Activated T-helper 9 cell treated with anti-CD3 and anti-CD28 coated beads, Interleukin-2, amount 50 U/mL, for 16 hours (primary cell): ENCODE measurements at places on chromosomes 2 and 18.

DNA sequence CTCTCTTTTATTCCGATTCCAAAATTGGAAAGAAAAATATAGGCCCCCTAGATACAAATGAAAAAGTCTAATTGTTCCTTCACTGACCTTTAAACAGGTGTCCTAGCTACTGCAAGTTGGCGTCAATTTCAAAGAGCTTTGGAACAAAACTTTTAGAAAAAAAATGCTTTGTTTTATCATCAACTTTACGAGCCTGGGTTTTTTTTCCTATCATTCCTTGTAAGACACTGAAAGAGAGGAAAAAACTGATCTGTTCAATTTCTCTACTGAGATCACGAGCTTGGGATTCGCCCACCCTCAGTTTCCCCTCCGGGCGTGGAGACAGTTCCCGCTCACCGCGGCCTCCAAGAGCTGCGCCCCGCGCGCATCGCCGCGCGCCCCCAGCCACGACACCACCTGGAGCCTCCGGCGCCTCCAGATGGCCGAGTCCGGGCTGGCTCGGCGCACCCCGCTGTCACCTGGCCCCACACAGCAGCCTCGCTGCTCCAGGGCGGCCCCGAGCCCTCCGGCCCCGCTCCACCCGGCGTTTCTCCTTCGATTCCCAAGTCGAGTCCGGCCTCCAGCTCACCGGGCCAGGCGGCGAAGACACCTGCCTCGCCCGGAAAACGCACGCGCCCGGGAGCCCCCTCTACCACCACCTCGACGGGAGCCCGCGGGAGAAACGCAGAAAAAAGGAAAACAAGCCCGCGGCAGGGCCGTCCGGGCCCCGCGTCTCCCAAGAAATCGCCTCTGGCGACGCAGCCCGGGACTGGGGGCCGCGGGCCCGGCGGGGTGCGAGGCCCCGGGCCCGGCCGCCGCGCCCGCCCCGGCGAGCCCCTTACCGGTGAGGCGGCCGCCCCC is 656 bp downstream of the TBC1D8 start:
- DNase-seq = no peak

DNA sequence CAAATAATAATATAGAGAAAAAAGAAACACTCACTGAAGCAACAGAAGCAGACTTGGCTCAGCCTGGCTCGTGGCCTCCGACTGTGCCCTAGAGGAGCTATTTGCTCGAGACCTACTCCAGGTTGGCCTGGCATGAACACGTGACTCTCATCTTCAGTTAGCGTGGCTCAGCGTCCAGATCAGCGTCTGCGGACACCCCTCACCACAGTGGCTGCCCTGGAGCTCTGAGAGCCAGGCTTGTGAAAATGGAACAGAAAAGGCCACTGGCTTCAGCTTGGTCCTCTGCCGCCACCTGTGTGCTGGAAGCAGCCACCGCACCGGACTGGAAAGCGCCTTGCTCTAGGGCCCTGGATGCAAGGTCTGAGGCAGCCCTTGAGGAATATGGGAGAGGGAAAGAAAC is 1184.0 kb upstream of the GYPC start:
- DNase-seq = no peak

DNA sequence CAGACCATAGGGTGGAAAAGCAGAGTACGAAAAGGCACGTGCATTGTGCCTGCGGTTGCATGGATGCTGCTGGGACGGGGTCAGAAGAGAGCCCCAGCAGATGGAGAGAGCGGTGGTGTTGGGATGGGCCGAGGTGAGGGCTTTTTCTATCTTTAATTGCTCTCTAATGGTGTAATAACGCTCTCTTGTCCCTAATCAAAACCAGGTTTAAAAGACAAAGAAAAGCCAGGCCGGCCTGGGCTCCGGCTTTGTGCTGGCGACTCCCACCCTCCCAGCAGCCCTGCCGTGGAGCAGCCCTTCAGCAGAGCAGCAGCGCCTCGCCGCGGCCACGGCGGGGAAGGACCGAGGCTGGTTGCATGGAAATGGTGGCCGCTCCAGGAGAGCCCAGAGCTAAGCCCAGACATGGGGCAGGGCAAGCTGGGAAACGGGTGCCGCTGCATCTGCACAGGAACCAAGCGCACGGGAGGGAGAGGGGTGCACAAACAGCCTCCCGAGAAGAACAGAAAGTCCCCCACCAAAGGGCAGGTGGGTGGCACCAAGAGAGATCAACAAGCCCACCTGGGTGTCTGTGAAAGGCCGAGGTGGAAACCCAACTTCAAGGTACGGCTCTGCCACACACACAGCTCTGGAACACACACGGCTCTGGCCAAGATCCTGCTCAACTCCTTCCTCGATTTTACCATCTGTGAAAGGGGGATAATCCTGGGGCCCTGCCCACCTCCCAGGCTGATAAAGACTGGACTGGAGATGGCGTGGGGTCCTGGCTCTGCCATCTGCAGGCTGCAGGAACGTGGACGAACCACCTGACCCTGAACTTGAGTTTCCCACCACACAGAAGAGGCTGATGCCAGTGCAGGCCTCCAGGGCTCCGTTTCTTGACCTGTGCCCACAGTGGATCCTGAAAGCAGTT is 15.0 kb downstream of the HS1BP3 start:
- no peak for DNase-seq

- DNase-seq = peak; percentile 43
Measured at GRCh38 chr2:30235859-30236535, 4.7 kb downstream of the LBH start.

GRCh38 chr2:207497596-207497995 is 32.2 kb upstream of the CREB1 start:
- no peak for DNase-seq

DNA sequence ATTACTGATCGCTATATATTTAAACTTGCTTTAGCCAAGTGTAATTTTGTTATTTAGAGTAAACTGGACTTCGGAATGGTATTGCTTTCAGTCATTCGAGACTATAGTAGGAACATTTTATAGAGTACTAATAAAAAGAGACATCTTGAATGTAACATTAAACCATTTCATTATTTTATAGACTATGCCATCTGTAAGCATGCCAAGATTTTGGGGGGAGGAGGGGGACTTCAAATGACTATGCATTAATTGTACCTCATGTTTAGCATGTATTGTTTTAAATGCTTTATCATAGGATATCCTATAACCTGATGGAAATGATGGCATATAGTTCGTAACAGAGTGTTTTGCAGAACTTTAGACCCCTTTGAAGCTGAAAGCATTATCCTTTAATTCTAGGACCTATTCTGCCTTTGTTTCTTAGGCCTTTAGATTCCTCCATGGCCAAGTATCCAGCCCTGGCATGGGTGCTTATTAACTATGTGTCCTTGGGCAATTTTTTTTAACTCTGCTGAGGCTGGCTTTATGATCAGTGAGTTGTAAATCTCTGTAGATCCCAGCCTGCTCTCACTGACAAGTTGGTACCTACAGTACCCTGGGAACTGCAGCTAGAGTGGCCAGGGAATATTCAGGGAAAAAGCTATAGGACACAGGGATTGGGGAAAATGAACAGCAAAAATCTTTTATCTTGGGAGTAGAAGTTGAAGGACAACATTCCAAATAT is 93.4 kb downstream of the PARD3B start:
- no peak for DNase-seq

DNA sequence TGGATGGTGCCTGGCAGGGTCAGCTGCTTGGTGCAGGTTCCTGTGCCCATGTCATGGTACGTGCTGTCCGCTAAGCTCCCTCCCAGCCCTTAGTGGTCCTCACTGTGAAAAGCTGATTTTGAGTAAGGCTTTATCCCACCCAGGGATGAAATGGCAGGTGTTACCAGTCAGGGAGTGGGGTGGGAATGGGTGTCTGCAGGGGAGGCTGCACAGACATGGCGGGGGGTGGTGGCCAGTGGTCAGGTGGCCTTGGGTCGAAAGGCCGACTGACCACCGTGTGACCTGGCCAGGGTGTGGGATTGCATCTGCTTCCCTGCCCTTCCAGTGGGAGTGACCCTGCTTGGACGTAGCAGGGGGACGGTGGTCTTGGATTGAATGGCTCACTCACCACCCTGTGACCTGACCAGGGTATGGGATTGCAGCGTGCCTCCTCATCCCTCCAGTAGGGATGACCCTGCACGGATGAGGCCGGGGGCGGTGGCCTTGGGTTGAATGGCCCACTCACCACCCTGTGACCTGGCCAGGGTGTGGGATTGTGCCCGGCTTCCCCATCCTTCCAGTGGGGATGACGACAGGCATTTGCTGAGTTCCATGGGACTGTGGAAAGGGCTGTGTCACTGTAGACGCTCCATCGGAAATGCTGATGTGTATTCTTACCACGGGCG is 29.8 kb downstream of the AGAP1 start:
- no peak for DNase-seq

- no peak for DNase-seq
Measured at GRCh38 chr2:232439758-232440135, 16.2 kb upstream of the ALPI start.

- no peak for DNase-seq
Measured at GRCh38 chr18:64639536-64639935, 490.6 kb upstream of the LINC00305 start.

- DNase-seq = no peak
Measured at GRCh38 chr2:192119536-192119935, 75.2 kb downstream of the TMEFF2 start.

DNA sequence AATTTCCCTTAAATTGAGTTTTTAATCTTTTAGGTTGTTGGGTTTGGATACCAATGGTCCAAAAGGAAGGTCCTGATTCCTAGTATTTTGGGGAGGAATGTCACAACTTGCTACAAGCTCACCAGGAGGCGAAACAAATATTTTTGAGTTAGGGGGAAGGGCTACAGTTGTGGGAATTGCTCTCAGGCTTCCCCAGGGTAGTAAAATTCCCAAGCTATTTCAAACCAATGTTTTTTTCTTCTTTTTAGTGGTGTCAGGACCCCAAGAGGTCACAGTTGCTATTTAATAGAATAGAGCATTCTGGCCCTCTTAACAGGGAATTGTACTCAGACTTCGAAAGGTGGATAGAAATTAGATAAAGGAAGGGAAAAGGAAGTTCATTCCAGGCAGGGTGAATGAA is 68.5 kb upstream of the ST3GAL5 start:
- DNase-seq = no peak

DNA sequence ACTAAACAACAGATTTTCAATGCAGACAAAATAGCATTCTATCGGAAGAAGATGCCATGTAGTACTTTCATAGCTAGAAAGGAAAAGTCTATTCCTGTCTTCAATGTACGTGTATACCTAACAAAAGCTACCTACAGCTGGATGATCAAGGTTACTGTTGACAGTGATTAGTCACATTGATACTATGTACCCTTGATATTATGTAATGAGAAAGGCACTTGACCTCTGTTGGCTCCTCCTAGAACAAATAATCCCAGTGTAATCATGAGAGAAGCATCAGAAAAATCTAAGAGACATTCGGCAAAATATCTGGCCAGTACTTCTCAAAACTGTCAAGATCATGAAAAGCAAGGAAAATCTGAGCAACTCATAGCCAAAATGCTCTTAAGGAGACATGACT is 44.4 kb upstream of the LRRTM4 start:
- DNase-seq = no peak

- no peak for DNase-seq
Measured at GRCh38 chr2:170204298-170204951, 26.5 kb downstream of the MYO3B start.

GRCh38 chr18:45059695-45060094 is 379.0 kb downstream of the SETBP1 start:
- DNase-seq = no peak

GRCh38 chr18:11149441-11150270 is at the start of gene PIEZO2:
Gene PIEZO2 (minus strand): TSS chr18:11149569. CDS start chr18:11148588, 981 bp downstream.
- no peak for DNase-seq

DNA sequence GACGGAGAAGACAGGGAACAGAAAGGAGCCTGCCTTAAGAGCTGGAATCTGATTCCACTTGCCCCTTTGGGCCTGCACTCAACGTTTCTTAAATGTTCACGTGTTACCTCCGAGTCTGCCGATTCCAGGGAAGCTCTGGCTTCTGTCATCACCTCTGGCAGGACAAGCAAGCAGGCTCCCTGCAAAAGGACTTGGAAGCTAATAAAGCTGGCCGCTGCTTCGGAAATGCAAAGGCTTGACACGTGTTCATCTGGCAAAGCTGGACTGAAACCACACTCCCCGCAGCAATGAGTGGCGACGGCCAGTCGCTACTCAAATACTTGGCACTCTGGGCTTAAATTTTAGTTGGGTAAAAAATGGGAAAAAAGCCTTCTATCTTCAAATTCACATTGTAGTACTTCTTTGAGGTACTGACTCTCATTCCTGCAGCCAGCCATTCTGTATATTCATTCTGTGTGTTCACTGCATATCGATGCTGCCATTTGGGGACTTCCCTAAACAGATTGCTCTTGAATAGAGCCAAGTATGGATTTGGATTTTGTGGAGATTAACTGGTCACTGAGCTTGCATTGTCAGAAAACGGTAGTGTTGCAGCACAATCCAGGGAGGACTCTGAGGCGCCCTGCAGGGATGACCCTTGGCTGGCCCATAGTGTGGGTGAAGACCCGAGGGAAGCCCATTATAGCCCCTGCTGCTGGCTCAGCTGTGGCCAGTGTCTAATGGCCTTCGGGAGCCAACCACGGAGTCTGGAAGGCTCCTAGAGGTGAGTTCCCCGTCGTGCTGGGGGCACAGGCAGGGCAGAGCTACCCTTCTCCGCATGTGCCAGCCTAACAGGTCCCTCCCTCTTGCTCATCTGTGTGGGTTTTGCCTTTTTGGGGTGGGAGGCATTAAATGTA is 231.5 kb downstream of the PRKCE start:
- DNase-seq = no peak
